Activated CD8-positive, alpha-beta T cell treated with anti-CD3 and anti-CD28 coated beads, Interleukin-2, amount 10 ng/mL, durations not matched to agents 7 days and 5 days (primary cell): ENCODE measurements at places on chromosomes 11 and 22.
A peak's percentile ranks its signal among the peaks of the same experiment; 100 is the strongest.

- DNase-seq = no peak
Observed at GRCh38 chr11:120694726-120695125, 183.2 kb downstream of the GRIK4 start.

DNA sequence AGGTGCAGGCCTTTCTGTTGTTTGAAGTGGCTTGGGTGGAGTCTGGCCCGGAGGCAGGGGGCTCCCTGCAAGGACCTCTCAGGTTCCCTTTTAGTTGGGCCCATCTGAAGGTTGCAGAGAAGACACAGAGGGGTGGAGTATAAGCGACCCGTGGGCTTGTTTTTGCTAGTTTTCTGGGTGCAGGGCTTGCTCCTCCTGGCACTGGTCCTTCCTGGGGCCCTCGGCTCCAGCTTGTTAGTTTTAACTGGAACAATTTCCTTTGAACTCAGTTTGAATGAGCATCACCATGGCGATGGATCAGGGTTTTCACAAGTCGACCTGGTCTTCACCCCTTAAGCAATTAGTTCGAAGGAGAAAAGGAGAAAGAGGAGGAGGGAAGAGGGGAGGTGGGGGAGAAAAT lies 28.5 kb upstream of the OAF start:
- peak; percentile 18 for DNase-seq

DNA sequence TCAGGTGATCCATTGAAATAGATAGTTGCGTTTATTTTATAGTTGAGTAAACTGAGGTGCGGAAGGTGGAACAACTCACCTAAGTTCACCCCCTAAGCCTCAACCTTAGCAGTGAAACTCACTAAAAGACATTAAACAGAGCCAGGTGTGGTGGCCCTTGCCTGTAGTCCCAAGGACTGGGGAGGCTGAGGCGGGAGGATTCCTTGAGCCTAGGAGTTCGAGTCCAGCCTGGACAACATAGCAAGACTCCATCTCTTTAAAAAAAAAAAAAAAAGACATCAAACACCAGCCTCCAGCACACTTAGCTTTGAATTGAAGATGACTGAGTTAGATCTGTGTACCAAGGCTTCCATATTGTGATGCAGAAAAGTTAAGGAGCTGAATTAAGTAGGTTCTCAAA lies 845 bp upstream of the RAB36 start:
- no peak for DNase-seq

- no peak for DNase-seq
Observed at GRCh38 chr11:20566591-20567434, 32.6 kb upstream of the SLC6A5 start.

DNA sequence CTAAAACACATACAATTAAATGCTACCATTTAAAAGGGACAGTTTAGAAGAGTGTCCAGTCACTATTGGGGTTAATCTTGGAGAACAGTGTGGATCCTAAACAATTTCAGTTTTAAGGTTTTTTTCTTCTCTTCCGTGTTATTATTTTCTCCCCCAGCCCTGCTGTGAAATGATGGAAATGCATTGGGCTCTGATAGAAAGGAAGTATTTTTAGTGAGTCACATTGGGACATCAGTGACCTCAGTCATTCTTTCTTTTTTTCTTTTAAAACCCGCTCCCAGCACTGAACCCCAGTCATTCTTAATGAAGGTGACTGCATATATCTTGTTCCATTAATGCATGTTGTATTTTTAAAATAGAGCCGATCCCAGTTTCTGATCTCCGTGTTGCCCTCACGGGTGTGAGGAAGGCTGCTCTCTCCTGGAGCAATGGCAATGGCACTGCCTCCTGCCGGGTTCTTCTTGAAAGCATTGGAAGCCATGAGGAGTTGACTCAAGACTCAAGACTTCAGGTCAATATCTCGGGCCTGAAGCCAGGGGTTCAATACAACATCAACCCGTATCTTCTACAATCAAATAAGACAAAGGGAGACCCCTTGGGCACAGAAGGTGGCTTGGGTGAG lies 93.2 kb upstream of the OR4B1 start:
- DNase-seq = no peak

DNA sequence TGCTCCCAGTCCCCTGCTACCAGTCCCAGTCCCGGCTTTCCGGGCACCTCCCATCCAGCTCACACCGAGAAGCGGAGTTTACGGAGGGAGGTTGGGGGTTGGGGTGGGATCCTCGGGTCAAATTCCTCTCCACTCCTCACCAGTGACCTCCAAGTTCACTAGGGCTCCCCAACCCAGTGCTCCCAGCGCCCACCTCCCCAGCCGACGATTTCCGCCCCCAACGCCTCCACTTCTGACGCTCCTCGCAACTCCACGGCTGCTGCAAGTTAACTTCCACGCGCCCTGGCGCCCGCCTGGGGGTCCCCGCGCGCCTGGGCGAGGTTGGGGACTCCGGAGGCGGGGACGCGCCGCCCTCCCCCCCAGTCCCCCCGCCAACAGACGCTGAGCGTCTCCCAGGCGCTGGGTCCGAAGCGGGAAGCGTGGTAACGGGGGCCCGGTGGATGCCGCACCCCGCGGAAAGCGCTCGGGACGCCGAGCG lies 526 bp downstream of the TPST2 start:
- peak; percentile 45 for DNase-seq

- no peak for DNase-seq
Observed at GRCh38 chr11:130728185-130729180, 187.8 kb downstream of the SNX19 start.

DNA sequence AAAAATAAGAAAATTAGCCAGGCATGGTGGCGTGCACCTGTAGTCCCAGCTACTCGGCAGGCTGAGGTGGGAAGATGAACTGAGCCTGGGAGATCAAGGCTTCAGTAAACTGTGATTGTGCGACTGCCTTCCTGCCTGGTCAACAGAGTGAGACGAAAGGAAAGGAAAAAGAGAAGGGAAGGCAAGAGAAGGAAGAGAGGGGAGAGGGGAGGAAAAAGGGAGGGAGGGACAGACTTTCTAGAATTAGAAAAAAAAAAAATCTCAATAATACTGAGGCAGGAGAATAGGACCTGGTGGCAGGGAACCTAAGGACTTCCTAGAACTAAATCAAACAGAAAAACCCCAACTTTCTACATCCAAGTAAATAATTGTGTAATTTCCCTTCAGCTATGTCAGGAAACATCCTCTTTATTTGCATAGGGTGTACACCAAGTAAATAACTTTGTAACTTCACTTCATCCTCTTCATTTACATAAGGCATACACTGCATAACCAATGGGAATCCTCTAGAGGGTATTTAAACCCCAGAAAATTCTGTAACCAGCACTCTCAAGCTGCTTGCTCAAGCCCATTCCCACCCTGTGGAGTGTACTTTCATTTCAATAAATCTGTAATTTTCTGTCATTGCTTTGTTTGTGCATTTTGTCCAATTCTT lies 8.7 kb downstream of the SBF2 start:
- no peak for DNase-seq

DNA sequence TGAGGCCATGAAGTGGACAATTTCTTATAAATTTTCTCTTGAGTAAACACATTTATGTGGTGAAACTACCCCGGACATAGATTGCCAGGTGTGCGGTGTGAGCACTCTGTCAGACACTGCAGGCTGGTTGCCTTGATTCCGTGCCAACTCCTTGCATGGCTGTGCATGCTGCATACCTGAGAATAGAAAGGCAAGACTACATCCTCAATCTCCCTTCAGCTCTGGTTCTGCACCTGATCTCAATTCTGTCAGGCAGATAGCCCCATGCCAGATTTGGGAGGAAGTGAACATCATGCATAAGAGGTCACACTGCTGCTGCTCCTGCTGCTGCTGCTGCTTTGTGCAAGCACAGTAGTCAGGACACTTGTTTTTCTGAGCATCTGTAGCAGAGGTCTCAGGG lies 42.5 kb upstream of the DEUP1 start:
- DNase-seq = no peak

DNA sequence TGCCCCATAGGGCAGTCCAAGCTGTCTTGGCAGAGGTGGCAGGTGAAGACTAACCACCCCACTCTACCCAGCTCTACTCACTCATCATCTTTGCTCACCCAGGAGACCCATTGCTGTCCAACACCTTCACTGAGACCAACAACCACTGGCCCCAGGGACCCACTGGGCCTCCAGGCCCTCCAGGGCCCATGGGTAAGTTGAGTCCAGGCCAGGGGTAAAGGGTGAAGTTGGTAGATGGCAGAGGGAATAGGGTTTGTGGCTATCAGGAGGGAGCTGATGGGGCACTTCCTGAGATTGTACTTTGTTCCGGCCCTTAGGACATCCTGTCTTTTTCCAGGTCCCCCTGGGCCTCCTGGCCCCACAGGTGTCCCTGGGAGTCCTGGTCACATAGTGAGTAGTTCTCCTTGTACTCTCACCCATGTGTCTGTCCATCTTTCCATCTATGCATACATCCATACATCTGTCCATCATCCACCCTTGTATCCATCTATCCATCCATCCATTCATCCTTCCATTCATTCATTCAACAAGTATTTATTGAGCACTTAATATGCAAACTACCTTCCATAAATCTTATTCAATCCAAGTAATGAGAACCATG lies 27.7 kb downstream of the EMID1 start:
- DNase-seq = no peak

DNA sequence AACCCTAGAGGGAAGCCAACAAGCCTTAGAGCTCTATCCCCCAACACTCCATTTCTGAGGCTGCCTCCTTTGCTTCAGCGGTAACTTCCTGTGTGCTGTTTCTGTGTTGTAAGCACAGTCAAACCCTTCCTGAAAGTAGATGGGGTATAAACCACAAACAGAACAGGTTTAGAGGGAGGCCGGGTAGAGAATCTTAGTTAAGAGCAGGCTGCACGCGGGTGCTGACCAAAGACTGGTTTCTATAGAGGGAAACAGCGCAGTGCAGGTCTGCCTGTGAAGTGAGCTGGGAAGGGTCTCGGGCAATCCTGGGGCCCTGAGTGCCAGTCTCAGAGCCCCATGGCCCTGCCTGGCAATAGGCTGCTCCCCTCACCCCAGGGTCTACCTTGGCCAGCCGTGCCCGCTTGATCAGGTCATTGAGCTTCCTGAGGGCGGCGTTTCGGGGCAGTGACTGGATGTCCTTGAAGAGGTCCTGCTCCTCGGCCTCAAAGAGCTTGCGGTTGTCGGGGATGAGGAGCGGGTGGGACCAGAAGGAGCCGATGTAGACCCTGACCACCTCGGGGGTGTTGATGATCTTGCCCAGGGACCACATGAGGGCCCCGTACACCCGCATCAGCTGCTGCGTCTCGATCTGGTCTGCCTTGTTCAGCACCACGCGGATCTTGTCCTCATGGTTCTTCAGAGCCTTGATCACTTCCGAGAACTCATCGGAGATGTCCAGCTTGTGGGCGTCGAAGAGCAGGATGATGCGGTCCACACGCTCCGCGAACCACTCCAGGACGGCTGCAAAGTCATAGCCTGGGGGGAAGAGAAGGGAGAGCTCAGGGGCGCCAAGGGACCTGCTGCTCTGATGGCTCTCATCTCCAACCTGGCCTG lies 15.3 kb upstream of the CDC42BPG start:
- DNase-seq = peak; percentile 85

GRCh38 chr11:130315354-130315970 lies 745 bp upstream of the ZBTB44 start:
- DNase-seq = peak; percentile 61

GRCh38 chr22:43848366-43849171 lies 13.7 kb downstream of the SULT4A1 start:
- no peak for DNase-seq

DNA sequence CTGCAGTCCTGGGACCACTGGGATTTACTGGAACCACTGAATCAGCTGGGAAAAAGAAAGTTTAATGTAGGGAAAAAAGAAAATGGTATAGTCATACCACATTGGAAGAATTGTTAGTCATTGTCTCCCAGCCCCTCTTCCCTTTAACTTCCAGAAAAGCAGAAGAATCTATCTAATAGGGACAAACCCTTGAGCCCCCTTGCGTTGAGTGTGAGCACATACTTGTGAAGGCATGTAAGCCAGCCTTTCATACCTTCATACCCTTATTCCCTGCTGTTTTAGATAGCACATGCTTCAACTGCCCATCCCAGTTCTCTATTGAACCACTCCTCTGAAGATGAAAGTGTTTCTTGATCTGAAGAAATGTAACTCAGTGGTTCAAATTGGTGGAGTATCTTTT lies 6.6 kb downstream of the TREH start:
- DNase-seq = no peak

GRCh38 chr22:36351921-36352802 lies 35.6 kb downstream of the MYH9 start:
- DNase-seq = no peak

DNA sequence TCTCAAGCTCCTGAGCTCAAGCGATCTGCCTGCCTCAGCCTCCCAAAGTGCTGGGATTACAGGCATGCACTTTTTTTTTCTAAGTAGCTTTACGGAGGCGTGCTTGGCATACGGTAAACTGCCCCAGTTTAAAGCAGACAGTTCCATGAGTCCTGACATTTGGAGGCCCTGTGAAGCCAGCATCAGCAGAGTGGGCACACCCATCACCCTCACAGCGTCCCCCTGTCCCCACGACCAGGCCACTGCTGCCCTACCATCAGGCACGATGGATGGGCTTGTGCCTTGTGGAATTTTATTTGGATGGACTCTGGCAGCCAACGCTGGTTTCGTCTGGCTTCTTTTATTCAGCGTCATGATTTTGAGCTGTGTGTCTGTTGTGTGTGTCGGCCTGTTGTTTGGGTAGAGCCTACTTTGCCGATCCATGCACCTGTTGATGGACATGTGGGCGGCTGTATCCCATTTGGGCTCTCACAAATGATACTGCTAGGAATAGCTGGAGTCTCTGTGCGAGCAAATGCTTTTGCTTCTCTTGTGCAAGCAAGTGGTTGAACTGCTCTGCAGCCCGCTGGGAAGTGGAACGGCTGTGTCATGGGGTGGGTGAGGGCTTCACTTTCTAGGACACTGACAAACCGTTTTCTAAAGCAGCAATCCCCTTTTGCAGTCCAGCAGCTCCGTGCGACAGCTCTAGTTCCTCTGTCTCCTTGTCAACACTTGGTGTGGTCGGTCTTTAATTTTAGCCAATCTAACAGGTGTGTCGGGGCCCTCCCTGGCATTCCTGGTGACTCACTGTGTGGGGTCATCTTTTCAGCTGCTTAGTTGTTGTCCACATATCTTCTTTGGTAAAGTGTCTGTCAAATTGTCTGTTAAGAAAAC lies 23.8 kb downstream of the KCNQ1 start:
- DNase-seq = peak; percentile 7

GRCh38 chr22:24510637-24511625 lies 15.8 kb downstream of the UPB1 start:
- DNase-seq = no peak

DNA sequence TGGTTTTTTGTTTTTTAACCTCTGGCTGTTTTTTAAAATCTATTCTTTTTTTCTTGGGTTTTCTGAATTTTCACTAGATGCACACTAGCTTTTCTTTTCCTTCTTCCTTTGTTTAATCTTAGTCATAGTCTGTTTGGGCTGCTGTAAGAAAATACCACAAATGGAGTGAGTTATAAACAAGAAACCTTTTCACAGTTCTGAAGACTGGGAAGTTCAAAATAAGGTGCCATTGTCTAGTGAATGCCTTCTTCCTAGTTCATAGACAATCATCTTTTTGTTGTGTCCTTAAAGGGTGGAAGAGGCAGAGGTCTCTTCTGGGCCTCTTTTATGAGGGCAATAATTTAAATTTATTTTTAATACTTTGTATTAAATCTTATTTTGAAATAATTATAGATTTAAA lies 532.9 kb upstream of the ANO5 start:
- no peak for DNase-seq
